ENCODE measurements at places on chromosomes 4 and X.

- DNase-seq: no peak
Observed at GRCh38 chr4:98546910-98547594, 111.4 kb downstream of the TSPAN5 start.

DNA sequence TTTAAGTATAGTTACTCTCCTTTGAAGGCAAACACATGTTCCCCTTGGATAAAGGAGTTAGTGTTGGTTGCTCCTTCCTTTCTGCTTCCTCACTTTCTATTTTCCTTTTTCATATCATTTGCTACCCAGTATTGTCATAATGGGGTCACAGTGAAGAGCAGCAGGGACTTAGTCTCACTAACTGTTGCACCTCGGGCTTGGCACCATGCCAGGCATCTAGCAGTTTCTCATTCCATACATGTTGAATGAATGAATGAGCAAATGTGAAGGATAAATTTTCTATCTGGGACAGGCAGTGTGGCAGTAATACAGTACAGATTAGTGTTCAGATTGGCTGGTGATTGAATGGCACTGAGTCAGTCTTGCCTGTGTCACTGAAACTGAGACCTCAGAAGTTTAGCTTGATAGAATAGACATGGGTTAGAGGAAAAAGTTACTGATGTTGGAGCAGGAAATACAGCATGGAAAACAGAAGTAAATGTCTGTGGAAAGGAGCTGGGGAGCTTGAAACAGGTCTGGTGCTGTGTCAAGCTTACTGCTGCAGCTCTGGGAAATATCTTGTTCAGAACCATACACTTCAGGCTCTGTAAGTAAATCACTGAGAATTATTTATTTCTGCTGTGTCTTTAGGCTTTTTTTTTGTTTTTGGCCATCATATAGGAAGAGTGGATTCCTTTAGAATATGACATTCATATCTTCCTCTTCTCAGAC is 55.8 kb upstream of the PITX2 start:
- no peak for DNase-seq

GRCh38 chr4:154349829-154350228 is 141.8 kb downstream of the DCHS2 start:
- no peak for DNase-seq

- no peak for DNase-seq
Observed at GRCh38 chr4:126038502-126039144, 723.9 kb downstream of the FAT4 start.

- DNase-seq: no peak
Observed at GRCh38 chrX:130561930-130562329, 160.1 kb downstream of the RBMX2 start.

DNA sequence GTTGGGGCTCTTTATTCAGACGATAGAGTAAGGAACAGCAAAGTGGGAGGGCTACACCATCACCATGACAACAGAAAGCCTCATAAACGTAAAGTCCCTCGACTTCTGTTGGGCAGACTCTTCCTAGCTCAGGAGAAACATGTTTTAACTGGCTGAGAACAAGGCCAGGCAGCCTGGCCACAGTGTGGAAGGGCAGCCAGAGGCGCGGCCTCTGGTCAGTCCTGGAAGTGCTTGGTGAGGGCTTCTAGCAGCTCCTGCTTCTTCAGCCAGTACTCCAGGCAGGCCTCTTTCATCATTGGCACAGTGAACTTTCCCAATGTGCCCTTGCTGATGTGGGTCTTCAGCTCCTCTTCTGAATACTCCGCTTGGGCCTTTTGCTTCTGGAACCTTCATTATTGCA is 690.9 kb downstream of the PCDH19 start:
- DNase-seq: no peak

DNA sequence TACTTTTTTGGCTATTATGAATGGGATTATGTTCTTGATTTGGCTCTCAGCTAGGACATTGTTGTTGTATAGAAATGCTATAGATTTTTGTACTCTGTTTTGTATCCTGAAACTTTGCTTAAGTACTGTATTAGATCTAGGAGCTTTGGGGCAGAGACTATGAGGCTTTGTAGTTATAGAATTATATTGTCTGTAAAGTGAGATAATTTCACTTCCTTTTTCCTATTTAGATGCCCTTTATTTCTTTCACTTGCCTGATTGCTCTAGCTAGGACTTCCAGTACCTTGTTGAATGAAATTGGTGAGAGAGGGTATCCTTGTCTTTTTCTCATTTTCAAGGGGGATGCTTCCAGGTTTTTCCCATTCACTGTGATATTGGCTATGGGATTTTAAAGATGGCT is 28.1 kb downstream of the ADAM29 start:
- no peak for DNase-seq

DNA sequence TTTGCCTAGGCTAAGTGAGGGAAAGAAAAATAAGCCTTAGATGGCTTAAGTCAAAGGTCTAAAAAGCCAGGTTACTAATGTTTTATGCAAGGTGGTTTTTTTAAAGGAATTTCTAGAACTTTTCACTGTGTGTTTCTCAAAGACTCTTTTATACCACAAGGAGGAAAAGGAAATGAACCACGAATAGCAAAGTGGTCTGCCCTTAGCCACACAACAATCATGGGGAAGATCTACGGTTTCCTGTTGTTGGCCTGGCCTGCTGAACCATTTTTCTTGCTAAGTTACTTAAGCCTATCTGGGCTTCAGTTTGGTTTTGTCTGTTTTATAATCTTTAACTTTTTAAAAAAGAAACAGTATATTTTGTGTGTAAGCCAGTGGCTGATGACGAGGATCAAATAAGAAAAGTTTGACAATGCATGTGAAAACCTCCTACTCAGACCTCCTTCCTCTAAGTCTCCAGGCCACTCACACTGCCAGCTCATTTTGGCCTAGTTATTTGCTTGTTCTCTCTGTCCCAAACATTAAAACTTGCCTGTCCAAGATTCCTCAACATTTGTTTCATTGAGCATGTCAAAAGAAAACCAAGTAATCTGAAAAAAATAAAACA is 56.7 kb upstream of the COL25A1 start:
- DNase-seq: no peak

DNA sequence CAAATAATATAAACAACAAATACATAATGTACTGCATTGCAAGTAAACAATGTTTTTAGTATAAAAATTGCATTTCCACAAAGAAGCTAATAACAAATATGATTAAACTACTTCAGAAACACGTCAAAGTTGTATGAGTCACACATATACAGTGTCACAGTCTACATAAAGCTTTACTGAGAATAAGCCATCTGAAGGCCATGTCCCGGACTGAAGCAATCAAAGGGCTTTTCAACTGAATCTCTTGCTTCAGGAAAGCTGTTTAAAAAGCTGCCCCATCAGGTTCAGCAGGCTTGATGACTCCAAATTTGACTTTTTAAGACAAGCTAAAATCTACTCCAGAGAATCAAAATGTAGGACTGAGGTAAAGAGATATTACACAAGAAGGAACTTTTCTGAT is 1476.8 kb downstream of the ADGRL3 start:
- DNase-seq: no peak

GRCh38 chrX:120612086-120612485 is 8.2 kb downstream of the MCTS1 start:
- DNase-seq: no peak

DNA sequence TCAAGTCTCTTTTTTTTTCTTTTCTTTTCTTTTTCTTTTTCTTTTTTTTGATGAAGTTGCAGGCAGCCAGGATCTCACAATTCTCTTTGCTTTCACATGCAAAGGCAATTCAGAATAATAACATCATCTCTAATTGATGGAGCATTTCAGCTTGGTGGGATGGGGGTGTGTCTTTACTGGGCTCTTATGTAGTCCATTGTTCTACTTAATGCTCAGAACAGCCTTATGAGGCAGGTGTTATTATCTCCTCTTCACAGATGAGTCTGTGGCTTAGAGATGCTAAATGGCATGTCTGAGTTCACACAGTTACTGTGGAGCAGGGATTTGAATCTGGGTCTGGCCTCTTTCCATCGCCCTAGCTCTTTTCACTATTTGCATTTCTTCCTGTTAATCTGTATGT is 70.2 kb downstream of the TRPC5 start:
- no peak for DNase-seq

Data from activated naive CD4-positive, alpha-beta T cell (primary cell).